Dermis microvascular lymphatic vessel endothelial cell (primary cell): ENCODE measurements at places on chromosomes 12 and 14. TPM values are rescaled to one million over a fixed set of nuclear protein-coding genes. Genes with fewer than 3 reads are reported as not detected.

The CRIP1 gene
- total RNA-seq, result 0.38 and 0.90 TPM in 2 replicates

The SMOC1 gene
- 0.90 and 2.3 TPM in 2 replicates for total RNA-seq

The RNFT2 gene
- total RNA-seq, result 0.63 and 1.9 TPM in 2 replicates

The NDUFA9 gene
- 57.9 and 68.4 TPM in 2 replicates for total RNA-seq

The PDE3A gene
- 0.39 and 0.51 TPM in 2 replicates for total RNA-seq

The EPYC gene
- total RNA-seq, result not detected in 2 replicates

The CAPZA3 gene
- not detected in 2 replicates for total RNA-seq

The SLC17A8 gene
- total RNA-seq, result not detected in 2 replicates

The PTPRQ gene
- not detected in 2 replicates for total RNA-seq

The GRIN2B gene
- total RNA-seq, result under 0.01 TPM in 1 of 2 replicates, not detected in the other

The WDR89 gene
- 10.6 and 11.9 TPM in 2 replicates for total RNA-seq

The KCNK10 gene
- not detected in 2 replicates for total RNA-seq

The C3AR1 gene
- 0.13 and 0.26 TPM in 2 replicates for total RNA-seq

The CCDC60 gene
- not detected in 2 replicates for total RNA-seq

The INHBC gene
- total RNA-seq, result not detected in 2 replicates

The FAM222A gene
- total RNA-seq, result 0.13 and 0.26 TPM in 2 replicates
